ENCODE measurements at places on chromosomes 3 and 15.
A peak's percentile ranks its signal among the peaks of the same experiment; 100 is the strongest.

DNA sequence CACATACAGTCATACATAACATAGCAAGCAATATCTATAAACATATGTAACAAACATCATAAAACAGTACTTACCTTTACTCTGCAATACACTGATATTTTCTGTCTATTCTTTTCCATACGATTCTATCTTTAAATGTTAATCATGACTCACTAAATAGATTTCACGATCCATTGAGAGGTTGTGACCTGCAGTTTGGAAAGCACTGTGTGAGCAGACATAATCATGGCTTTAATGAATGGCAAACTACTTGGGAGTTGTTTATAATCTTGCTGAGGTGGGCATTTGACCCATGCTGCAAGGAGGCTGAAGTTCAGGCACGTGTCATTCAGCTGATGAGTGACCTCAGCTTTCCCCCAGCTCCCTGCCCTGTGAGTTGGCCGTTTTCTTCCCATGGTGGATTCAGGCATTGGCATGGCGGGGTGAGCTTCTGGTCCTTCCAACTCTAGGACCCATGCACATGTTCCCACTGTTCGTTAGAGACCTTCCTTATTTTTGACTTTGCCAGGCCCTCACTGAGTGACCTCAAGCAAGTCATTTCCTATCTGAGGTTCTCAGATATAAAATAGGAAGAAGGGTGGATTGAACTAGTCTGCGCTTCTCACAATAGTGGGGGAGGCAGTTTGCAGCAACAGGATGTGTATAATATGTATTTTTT, 41.7 kb downstream of the PAQR5 start:
- DNase-seq: no peak

- no peak for DNase-seq
Observed at GRCh38 chr3:54171509-54171908, 49.2 kb downstream of the CACNA2D3 start.

DNA sequence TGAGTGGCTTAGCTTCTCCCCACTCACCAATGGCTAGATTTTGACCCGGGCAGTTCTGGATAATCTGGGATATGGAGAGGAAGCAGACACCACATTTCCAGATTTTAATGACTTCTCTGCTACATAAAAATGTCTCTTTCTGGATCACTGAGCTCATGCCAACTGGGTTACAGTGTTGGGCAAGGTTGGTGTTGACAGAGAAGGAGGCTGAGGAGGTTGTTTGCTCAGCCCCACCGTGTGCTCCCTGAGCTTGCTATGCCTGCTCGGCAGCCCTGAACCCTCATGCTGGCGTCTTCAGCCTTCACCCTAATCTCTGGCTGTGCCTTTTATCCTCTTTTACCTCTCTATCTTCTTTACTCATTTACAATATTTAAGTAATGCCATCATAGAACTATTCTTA, 53.0 kb upstream of the KPNA4 start:
- DNase-seq: no peak

- DNase-seq: no peak
Observed at GRCh38 chr3:127226946-127227842, 34.3 kb downstream of the PRR23E start.

DNA sequence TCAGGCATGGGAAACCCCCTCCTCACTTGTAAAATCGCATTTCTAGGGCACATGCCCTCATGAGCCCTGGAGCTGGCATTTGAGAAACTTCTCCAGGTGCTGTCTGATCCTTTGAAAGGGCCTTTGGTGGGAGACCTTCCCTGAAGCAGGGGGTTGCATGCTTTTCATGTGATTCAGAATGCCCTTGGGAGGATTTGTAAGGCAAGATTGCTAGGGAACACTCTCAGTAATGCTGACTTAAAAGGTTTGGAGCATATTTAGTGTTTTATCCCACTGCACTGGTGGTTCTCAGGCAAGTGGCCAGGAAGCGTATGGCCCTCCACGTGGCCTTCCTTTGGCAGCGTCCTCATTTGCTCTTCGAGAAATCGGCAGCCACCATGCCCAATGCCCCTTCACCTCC, 164.1 kb downstream of the ARRDC4 start:
- DNase-seq: no peak

DNA sequence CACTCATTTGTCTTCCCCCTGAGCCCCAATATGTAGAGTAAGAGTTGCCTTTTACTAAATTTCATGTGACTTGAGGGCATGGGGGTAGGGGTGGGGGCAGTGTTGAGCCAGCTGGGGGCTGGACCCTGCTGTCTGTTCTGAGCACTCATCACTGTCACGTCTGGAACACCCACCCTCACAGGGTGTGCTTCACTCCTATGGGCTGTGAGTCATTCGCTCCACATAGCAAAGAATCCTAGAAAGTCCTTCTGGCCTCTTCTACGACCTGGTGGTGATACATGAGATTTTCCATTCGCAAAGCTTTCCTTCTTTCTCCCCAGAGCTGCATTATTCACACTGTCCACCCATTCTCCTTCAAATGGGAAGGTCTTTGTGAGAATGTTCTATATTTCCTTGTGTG, 43.6 kb upstream of the MGLL start:
- no peak for DNase-seq

DNA sequence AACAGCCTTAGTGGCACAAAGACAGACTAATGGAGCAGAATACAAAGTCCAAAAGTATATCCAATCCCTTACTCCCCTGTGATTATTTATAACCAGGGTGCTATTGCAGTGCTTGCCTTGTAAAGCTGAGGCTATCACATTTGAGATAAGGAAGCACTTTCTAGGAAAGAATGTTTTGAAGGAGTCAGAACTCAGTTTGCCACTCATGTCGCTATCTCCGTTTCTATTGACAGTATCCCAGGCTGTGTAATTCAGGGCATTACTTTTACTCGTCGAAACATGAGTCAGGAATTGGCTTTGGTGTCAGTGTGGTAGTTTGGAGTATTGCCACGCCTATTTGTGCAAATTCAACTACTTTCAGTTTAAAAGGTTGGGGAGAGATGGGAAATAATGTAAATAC, 78.4 kb downstream of the FBXL2 start:
- peak; percentile 10 for DNase-seq

GRCh38 chr3:126947429-126947828, 35.5 kb upstream of the PLXNA1 start:
- no peak for DNase-seq

DNA sequence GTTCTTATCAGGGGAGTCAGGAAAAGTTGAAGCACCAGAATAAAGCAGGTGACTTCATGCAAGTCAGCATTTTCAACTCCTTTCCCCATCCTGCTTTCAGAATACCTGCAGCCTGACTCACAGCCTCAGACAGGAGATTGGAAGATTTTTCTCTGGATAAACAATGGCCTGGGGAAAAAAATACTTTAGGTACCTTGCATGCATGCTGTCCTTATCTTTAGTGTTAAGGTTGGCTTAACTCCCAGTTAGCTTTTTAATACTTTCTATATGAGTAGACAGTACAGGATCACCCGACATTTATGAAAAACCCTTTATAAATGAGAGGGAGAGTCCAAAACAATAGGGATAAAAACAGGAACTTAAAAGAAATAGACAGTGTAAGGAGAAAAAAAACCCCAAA, 53.6 kb downstream of the PAK2 start:
- DNase-seq: no peak

DNA sequence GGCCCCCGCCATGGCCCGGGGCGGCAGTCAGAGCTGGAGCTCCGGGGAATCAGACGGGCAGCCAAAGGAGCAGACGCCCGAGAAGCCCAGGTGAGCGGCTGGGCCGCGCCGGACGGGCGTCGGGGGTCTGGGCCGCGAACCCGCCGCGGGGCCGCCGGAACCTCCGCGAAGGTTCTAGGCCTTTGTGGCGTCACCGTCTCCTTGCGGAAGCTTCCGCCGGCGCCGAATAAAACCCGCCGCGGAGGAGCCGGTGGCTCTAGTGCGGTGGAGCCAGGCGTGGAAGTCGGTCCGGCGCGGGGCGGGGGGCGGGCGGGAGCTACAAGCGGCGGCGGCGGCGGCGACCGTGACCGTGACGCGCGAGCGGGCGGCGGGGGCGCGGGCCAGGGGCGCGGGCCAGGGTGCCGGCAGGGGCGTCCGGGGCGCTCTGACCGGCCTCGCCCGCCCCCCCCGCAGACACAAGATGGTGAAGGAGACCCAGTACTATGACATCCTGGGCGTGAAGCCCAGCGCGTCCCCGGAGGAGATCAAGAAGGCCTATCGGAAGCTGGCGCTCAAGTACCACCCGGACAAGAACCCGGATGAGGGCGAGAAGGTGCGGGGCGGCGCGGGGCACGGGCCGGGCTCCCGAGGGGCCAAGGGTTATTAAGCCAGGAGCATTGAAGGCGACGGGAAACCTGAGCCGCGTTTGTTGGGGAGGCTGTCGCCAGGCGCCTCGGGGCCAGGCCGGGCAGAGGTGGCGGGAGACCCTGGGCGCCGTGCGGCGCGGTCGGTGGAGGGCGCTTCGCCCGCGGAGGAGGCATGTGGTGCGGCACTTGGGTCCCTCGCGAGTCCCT, at the start of gene DNAJA4:
DNAJA4 (plus strand) TSS at position 259 of the 833 bp plus-strand sequence; CDS start at position 461, 202 bp downstream.
- peak; percentile 63 for DNase-seq

DNA sequence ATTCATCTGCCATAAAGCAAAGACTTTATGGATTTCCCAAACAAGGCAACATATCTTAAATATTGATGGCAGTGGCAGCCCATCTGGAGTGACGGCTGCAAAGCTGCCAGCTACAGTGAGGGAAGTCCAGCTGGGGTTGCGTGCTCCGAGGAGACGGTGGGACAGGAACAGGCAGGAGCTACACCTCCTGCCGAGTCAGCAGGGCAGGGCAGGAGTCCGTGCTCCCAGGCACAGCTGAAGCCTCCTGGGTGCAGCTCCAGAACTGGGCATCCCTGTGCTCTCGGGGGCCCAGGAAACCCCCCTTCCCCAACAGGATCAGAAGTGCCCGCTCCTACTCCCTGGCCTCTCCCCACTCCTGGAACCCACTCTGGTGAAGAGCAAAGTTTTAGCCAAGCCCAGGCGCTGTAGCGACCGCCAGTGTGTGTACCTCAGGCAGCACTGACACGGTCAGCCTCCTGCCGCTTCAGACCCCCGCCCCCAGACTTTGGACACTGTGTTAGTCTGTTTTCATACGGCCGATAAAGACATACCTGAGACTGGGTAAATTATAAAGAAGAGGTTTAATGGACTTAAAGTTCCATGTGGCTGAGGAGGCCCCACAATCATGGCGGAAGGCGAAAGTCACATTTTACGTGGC, 556.4 kb upstream of the CCDC54 start:
- no peak for DNase-seq

- no peak for DNase-seq
Observed at GRCh38 chr15:60340207-60340921, 57.4 kb downstream of the ANXA2 start.

- DNase-seq: no peak
Observed at GRCh38 chr15:70608144-70608543, 155.2 kb downstream of the UACA start.

DNA sequence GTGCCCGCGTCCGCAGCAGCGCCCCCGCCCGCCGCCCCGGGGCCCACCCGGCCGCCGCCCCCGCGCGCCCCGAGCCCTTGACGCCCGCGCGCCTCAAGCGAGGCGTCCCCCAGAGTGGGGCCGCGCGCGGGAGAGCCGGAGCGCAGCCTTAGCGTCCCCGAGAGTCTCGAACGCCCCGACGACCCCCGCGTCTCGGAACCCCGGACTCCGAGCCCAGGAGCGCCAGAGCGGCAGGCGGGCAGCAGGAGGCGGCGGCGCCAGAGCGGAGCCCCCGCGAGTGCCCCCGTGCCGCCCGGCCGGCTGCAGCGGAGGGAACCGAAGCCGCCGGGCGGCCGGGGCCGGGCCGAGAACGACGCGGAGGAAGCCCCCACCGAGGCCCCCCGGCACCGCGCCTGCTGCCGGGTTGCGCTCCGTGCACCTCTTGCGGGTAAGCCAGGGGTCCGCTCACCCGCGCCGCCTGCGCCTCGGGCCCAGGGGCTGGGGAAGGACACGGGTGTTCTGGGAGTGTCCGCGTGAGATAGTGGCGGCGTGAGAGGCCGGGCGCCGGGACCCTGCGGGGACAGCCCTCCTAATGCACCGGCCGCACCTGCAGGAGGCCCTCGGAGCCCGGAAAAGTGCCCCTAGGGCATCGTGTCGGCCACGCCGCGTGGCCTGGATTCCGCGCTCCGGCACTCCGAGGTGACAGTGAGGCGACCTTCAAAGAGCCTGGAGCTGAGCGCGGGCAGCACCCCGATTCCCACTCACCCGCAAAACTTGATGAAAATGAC, 52.0 kb upstream of the ULK4 start:
- DNase-seq: no peak

GRCh38 chr15:89360294-89360971, 25.8 kb upstream of the POLG start:
- DNase-seq: no peak

GRCh38 chr15:43911235-43911781, 84.5 kb downstream of the WDR76 start:
- no peak for DNase-seq

GRCh38 chr3:149717391-149718056, 34.8 kb downstream of the COMMD2 start:
- peak; percentile 84 for DNase-seq

GRCh38 chr15:100438570-100438969, 90.2 kb downstream of the CERS3 start:
- DNase-seq: peak; percentile 46

DNA sequence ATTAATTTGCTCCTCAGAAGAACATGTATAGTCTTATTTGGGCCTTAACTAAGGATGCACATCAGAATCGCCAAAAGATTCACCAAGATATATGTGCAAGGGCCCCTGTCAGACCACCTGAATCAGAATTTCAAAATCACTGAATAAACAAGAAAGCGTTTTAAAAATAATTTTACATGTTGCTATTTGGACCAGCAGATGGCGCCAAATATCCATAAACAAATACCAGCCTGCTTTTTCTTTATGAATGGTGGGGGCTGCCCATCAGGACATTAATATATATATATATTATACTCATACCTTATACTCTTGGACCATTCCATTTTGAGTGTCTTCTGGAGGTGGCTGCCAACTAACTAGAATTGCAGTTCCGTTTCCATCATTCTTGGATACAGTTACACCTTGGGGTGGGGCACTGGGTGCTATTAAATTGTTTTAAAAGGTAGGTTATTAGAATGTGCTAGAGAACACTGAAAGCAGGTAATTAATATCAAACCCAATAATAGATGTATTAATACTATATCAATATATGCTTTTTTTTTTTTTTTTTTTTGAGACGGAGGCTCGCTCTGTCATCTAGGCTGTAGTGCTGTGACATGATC, 1108.3 kb downstream of the ROBO1 start:
- DNase-seq: peak; percentile 72

DNA sequence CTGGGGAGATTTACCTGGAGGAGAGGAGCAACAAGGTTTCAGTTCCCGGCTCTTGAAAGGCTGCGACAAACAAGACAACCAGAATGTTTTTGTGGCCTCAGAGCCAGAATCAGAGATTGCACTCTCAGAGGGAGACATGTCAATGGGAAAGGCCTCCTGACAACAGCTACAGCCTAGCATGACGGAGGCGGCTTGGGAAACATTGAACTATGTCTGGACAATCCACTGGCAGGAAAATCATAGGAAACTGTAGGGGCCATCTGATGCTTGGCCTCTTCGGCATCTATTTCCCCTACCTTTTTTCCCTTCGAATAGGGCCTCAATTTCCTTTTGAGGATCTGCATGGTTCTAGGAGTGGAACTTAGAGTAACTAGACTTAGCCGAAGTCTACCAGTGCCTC, 13.2 kb upstream of the PTPN23 start:
- DNase-seq: no peak

GRCh38 chr3:111831840-111832239, 27.2 kb upstream of the PHLDB2 start:
- DNase-seq: no peak

- no peak for DNase-seq
Observed at GRCh38 chr3:76470285-76470684, 569.6 kb upstream of the ROBO2 start.
